ENCODE measurements at places on chromosomes 16 and 17.

- no peak for DNase-seq
These were observed 21.7 kb downstream of the LRRC75A start for GRCh38 chr17:16470265-16470664.

GRCh38 chr17:77800816-77801215, 157.7 kb upstream of the TNRC6C start:
- no peak for DNase-seq

- DNase-seq: no peak
These were observed 172.4 kb downstream of the STX8 start for GRCh38 chr17:9403257-9403656.

GRCh38 chr17:7330638-7331015, 1.5 kb upstream of the NEURL4 start:
- DNase-seq: no peak

DNA sequence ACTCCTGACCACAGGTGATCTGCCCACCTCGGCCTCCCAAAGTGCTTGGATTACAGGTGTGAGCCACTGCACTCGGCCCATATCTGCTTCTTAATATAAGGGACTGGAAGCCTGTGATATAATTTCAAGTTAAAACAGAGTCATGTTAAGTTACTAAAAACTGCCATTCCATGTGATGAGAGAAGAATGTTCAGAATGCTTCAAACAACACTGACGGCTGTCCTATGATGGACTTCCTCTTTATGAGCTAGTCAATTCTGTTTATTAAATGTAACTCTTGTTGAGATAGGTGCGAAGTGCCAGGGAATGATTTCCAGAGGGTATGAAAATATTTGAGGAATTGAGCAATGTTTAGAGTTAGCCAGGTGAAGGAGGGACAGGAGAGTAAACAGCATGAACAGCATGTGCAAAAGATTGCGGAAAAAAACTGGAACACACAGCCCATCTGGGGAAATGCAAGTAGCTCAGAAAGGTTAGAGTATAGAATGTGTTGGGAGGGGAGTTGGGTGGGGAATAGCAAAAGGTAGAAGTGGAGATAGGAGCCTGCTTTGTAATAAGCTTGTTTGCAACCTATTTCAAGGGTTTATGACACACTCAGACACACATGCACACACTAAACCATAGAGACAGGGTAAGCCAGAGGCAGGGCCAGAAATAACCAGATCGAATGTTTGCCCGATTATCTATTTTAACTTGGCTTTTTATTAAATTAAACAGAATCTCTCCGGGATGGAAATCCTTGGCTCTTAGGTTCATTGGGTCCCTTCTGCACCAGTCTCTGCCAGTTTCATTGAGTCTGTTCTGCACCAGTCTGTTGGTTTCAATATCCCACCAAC, 135.6 kb upstream of the COX10 start:
- no peak for DNase-seq

GRCh38 chr17:56929362-56929969, 15.6 kb upstream of the TRIM25 start:
- DNase-seq: peak; percentile 20

DNA sequence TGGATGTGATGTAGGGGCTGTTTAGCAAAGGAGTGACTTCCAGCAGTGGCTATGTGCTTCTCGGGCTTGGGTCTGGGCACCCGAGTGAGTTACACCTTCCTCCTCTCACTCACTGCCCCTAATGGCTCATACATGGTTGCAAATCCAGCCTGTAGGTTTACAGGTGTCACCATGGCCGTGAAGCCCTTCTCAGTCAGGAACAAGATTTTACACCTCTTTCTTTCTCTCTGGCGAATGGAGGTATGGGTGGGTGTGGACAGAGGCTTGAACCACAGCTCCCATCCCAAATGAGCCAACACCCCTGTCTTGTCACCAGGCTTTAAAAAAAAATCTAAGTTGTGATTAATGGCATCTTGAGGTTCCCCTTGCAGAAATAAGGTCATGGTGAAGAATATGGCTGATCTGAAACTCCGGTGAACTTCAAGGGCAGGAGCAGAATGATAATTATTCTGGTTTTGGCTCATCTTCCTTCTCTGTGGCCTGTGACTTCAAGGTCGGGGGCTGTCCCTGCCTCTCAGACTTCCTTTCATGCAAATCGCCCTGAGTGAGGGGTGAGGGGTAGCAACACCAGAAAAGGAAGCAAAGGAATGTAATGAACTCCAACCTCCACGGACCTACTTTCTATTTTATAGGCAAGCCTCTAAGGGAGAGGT, 331.2 kb downstream of the MAF start:
- DNase-seq: no peak

GRCh38 chr16:79175286-79176057, 425.1 kb downstream of the MAF start:
- DNase-seq: no peak

All from renal cortical epithelial cell (primary cell).